Type B pancreatic cell (in vitro differentiated cells): ENCODE measurements at places on chromosomes 5 and 9.

DNA sequence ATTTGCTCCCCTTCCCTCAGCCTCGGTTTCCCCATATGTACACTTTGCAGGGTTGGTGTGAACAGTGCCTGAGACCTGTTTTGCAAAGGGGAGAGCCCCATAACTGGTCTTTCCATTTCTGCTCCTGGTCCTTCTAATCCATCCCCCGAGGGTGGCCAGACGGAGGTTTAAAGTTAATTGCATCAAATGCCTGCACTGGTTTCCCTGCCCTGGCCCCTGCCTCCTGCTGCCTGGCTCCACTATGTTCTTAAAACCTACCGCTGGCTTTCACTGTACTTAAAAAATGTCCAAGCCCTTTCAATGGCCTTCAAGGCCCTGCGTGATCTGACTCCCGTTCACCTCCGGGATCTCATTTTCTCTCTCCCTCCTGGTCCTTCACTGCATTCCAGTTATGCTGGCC lies 183.0 kb downstream of the RGS3 start:
- H3K36me3 ChIP-seq = no peaks in the 10 kb centered on the region
- no peak for DNase-seq
- peaks cover 25% of the 10 kb centered on the region for H3K4me1 ChIP-seq
- H3K27me3 ChIP-seq = no peaks in the 10 kb centered on the region
- H3K4me3 ChIP-seq = no peak overlapping the region

- no peaks in the 10 kb centered on the region for H3K36me3 ChIP-seq
- H3K27ac ChIP-seq = no peak overlapping the region
- DNase-seq = no peak
- peaks cover 10% of the 10 kb centered on the region for H3K27me3 ChIP-seq
- H3K4me1 ChIP-seq = peaks cover 11% of the 10 kb centered on the region
- H3K4me3 ChIP-seq = no peak overlapping the region
These were observed 154.5 kb downstream of the PAPPA start for GRCh38 chr9:116308076-116308475.

GRCh38 chr5:72392326-72392733 lies 72.2 kb downstream of the PTCD2 start:
- H3K36me3 ChIP-seq = no peaks in the 10 kb centered on the region
- H3K27me3 ChIP-seq = no peaks in the 10 kb centered on the region
- DNase-seq = no peak
- no peak overlapping the region for H3K4me3 ChIP-seq
- H3K27ac ChIP-seq = no peak overlapping the region

- peak overlapping the region; percentile 35 for H3K4me3 ChIP-seq
- no peaks in the 10 kb centered on the region for H3K27me3 ChIP-seq
- no peak for DNase-seq
- H3K4me1 ChIP-seq = peaks cover 53% of the 10 kb centered on the region
These were observed 7.2 kb downstream of the PLK2 start for GRCh38 chr5:58452566-58453258.

DNA sequence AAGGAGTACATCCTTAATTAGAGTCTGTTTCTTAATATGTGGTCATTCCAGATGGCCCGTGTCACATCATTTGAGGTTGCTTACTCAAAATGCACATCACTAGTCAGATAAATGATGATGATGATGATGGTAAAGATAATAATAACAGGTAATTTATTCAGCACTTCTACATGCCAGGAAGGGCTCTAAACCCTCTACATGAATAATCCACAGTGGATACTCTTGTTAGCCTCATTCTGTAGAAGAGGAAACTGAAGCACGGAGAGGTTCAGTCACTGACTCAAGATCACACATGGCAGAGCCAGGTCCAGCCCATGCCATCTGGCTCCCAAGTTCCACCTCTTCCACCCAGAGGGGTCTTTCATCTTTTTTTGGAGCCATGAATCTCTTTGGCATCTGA lies 11.7 kb downstream of the SH3PXD2B start:
- H3K36me3 ChIP-seq = peaks cover 3% of the 10 kb centered on the region
- no peaks in the 10 kb centered on the region for H3K27me3 ChIP-seq
- H3K4me3 ChIP-seq = no peak overlapping the region
- no peak overlapping the region for H3K27ac ChIP-seq
- H3K4me1 ChIP-seq = peaks cover 15% of the 10 kb centered on the region

GRCh38 chr9:7121055-7121454 lies 363.3 kb downstream of the KDM4C start:
- no peak overlapping the region for H3K27ac ChIP-seq
- H3K4me1 ChIP-seq = no peaks in the 10 kb centered on the region
- H3K4me3 ChIP-seq = no peak overlapping the region
- H3K36me3 ChIP-seq = peaks cover 7% of the 10 kb centered on the region

GRCh38 chr5:27402828-27403227 lies 364.4 kb upstream of the CDH9 start:
- H3K27ac ChIP-seq = no peak overlapping the region
- H3K4me3 ChIP-seq = no peak overlapping the region
- no peaks in the 10 kb centered on the region for H3K36me3 ChIP-seq

DNA sequence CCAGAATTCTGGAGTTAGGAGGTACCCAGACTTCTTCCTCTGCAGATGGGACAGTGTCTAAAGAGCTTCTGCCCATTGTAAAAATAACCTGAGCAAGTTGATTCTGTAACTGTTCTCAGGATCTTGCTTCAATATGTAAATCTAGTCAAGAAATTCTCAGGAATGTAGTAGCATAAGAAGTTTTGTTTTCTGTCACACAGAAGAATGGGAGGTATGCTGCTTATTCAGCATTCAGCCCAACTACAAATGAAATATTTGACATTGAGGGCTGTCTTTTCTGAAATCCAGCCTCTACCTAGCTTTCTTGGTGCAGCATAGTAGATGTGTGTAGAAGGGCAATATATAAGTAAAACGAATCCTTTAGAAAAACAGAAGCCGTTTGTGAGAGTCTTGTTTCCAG lies 13.8 kb downstream of the MACIR start:
- no peaks in the 10 kb centered on the region for H3K27me3 ChIP-seq
- H3K27ac ChIP-seq = peak overlapping the region; percentile 55
- no peak for DNase-seq
- peaks cover 20% of the 10 kb centered on the region for H3K36me3 ChIP-seq

GRCh38 chr5:53067641-53068040 lies 41.9 kb downstream of the MOCS2 start:
- H3K4me3 ChIP-seq = no peak overlapping the region
- H3K36me3 ChIP-seq = peaks cover under 1% of the 10 kb centered on the region
- no peaks in the 10 kb centered on the region for H3K4me1 ChIP-seq
- H3K27ac ChIP-seq = no peak overlapping the region

GRCh38 chr5:131021646-131022045 lies 143.4 kb downstream of the HINT1 start:
- no peaks in the 10 kb centered on the region for H3K27me3 ChIP-seq
- no peak for DNase-seq
- H3K36me3 ChIP-seq = no peaks in the 10 kb centered on the region
- no peak overlapping the region for H3K4me3 ChIP-seq
- no peak overlapping the region for H3K27ac ChIP-seq

DNA sequence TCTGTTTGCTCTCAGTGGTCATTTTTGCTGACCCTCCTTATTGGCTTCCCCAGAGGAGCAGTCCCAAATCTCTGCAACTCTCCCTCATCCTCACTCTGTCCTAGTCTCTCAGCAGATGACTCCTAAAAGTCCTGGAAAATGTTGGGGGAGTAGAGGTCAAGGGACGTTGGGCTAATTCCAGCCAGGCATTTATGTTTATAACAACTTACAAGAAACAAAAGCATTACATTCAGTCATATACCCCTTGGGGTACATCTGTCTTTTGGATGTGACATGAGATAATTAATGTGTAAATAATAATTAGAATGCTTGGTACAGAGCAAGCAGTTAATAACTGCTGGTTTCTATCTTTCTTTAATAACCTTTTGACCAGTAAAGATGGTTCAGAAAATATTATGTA lies 176.2 kb downstream of the YTHDC2 start:
- peaks cover 13% of the 10 kb centered on the region for H3K4me1 ChIP-seq
- no peaks in the 10 kb centered on the region for H3K36me3 ChIP-seq
- H3K27me3 ChIP-seq = peaks cover 18% of the 10 kb centered on the region
- no peak overlapping the region for H3K4me3 ChIP-seq
- no peak overlapping the region for H3K27ac ChIP-seq

DNA sequence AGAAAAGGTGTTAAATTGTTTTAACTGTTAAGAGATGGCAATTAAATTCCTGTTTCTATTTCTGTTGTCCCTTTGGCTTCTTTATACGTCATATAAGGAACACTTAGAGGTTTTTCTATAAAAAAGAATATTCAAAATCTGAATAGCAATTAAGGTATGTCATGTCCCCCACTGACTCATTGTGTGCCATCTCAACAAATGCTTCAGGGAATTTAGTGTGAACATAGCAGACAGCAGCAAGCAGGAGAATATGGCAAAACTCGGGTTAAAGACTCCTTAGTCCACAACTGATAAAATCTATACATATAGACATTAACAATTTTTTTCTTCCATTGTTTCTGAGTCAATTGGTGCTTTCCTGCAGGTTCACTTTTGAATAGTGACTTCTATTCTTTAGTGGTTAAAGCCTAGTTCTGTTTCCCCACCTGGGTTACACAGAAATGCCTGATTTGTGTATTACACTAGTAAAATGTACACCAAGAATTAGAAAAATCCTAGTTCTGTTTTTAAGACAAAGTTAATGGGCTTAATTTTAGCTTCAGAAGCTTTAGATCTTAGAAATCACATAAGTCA lies 17.9 kb upstream of the RPS23 start:
- H3K27ac ChIP-seq = no peak overlapping the region
- no peaks in the 10 kb centered on the region for H3K27me3 ChIP-seq
- no peaks in the 10 kb centered on the region for H3K36me3 ChIP-seq
- no peak overlapping the region for H3K4me3 ChIP-seq
- H3K4me1 ChIP-seq = no peaks in the 10 kb centered on the region

- H3K4me1 ChIP-seq = peaks cover 13% of the 10 kb centered on the region
- H3K27ac ChIP-seq = no peak overlapping the region
- no peak for DNase-seq
- H3K4me3 ChIP-seq = no peak overlapping the region
- no peaks in the 10 kb centered on the region for H3K27me3 ChIP-seq
These were observed 343.2 kb downstream of the DEPDC1B start for GRCh38 chr5:60356745-60357144.

DNA sequence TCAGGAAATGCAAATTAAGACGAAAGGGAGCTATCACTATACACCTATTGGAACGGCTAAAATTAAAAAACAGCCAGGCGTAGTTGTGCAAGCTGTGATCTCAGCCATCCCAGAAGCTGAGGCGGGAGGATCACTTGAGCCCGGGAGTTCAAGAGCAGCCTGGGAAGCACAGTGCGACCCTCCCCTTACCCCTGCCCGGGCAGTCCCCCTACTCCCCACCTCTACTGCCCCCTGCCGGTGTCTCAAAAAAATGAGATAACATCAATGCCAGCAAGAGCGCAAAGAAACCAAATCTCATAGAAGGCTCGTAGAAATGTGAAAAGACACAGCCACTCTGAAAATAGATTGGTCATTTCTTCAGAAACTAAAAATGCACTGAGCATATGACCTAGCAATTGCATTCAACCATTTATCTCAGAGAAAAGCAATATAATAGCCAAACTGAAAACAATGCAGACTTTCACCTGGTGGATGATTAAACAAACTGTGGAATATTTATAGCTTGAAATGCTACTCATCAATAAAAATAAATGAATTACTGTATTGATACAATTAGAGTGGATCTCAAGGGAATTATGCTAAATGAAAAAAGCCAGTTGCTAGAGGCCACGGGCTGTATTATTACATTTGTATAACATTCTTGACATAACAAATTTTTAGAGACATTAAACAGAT lies 20.6 kb downstream of the OR2V2 start:
- peak overlapping the region; percentile 42 for H3K4me3 ChIP-seq
- peak overlapping the region; percentile 25 for H3K27ac ChIP-seq
- no peak for DNase-seq
- H3K4me1 ChIP-seq = peaks cover 29% of the 10 kb centered on the region
- peaks cover 99% of the 10 kb centered on the region for H3K27me3 ChIP-seq
- H3K36me3 ChIP-seq = peaks cover 3% of the 10 kb centered on the region

DNA sequence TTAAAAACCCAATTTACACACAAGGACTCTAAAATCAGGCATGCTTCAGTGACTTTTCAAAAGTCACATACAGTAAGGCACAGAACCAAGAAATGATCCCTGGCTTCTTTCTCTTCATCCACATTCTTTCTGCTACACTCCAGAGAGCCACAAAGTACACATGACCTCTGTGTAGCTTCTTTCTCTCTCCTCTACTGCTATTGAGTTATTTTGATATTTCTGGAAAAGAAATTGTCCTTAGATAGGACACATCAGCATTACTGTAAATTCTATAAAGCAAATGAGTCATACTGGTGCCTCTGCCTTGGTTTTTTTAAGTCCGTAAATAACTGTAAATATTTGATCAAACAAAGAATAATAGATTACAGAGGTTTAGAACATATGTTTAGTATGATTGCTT lies 96.3 kb downstream of the KIAA0825 start:
- no peaks in the 10 kb centered on the region for H3K4me1 ChIP-seq
- no peaks in the 10 kb centered on the region for H3K36me3 ChIP-seq
- no peak overlapping the region for H3K27ac ChIP-seq
- H3K4me3 ChIP-seq = no peak overlapping the region
- H3K27me3 ChIP-seq = no peaks in the 10 kb centered on the region

GRCh38 chr5:115898656-115899055 lies 56.9 kb downstream of the AP3S1 start:
- no peak overlapping the region for H3K4me3 ChIP-seq
- H3K27me3 ChIP-seq = no peaks in the 10 kb centered on the region
- H3K36me3 ChIP-seq = peaks cover 22% of the 10 kb centered on the region
- DNase-seq = no peak
- H3K4me1 ChIP-seq = no peaks in the 10 kb centered on the region

DNA sequence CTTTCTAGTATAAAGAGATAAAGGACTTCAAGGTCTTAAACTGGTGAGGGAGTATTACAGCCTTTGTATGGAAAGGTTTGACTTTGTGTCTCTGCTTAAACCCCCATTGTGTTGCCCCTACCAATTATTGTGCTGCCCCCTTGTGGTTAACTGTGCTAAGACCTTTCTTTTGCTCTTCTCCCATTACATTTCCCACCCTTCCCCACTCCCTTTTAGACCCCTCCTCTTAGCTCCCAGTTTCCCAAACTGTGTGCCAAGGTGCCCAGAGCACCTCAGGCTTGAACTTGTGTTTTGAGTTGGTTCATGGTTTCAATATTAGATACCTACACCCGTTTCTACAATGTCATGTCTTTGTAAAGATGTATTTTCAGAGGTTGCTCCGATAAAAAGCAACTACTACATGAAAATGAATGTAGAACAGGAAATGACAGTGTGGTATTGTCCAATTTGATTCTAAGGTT lies 2.9 kb downstream of the JAK2 start:
- H3K36me3 ChIP-seq = peaks cover 11% of the 10 kb centered on the region
- DNase-seq = no peak
- H3K27me3 ChIP-seq = no peaks in the 10 kb centered on the region
- no peak overlapping the region for H3K27ac ChIP-seq
- H3K4me3 ChIP-seq = no peak overlapping the region
